NCI-H1930 (cell line): ENCODE measurements at places on chromosomes 1 and 21.

DNA sequence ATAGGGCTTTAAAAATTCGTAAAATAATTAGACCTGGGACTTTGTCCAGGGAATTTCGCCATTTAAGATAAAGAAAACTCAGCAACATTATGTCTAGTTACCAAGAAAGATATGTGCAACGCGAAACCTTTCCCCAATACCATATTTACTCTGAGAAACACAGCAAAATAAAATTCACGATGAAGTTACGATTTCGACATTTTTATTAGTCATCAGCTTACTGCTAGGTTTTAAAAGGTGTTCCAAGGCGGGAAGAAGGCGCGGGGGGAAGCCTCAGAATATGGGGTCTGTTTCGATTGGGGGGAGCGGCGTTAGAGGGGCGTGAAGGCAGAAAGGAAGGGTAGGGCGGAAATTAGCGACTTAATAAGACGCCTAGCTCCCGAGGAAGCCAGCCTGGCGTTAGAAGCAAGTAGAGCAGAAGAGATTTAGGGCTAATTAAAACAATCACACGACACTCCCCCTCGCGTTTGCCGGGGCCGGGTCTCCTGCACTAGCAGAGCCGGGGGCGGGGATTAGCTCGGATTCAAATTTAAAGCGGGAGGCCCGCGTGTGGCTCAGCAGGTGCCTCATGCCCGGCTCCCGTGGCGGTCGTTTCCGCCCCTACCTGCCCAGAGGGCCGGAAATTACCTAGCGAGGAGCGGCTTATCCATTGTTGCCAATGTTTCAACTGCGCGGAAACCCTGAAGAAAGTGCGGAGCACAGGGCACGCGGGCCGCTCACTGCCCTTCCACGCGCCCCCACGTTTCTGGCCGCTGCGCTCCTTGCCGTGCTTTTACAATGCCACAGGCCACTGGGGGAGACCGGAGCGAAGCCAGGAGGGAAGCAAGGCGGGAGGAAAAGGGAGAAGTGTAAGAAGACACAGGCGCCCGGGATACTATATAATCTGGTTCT is 795 bp upstream of the POU2F1 start:
- DNase-seq = peak; percentile 83

GRCh38 chr1:172238965-172239364 is 181.5 kb upstream of the C1orf105 start:
- DNase-seq = no peak

DNA sequence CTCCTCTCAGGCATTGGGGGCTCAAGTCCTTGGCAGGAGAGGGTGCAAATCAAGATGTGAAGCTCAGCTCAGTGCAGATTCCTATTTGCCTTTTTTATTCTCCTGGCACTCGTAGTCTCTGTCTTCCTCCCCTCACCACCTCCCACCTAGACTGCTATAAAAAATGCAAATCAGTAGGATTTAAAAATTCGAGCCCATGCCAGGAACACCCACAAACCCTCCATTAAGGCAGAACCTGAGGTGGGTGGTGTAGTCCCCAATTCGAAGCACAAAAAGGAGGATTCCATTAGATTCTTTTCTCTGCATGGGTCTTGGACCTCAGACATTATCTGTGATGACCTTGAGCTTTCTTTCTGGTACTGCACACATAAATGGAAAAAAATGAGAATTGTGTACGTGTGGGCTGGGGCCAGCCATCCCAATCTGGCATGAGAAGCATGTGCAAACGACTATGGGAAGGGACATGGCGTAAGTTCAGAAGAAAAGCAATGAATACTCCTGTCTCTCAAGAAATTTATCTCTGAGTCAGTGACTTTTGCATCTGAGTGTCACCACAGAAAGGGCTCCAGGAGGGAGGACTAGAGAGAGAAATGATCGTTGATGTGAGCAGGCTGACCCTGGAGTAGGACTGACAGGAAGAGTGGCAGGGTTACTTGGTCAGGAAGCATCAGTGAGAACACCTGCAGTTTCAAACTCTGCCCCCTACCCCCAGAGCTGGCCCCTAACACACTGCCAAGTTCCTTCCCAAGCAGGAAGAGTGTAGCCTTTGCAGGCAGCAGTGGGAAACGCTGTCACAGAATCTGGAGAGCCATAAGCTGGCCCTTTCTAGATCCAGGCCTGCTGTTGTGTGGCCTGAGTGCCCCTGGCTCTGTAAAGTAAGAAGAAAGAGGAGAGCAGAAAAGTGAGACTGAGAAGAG is 1.7 kb downstream of the INKA2 start:
- DNase-seq = no peak

GRCh38 chr21:38311765-38312164 is 55.0 kb downstream of the KCNJ15 start:
- DNase-seq = no peak

GRCh38 chr1:147463022-147463421 is 78.3 kb upstream of the BCL9 start:
- no peak for DNase-seq
